ENCODE measurements at places on chromosomes 16 and 17. TPM values are rescaled to one million over a fixed set of nuclear protein-coding genes. Genes with fewer than 3 reads are reported as not detected.

GALK1 gene
- total RNA-seq, result 50.3 TPM

TAT gene
- not detected for total RNA-seq

C17orf67 gene
- total RNA-seq, result 5.0 TPM

SLC38A8 gene
- not detected for total RNA-seq

TM4SF5 gene
- not detected for total RNA-seq

KRTAP17-1 gene
- total RNA-seq, result not detected

DNA sequence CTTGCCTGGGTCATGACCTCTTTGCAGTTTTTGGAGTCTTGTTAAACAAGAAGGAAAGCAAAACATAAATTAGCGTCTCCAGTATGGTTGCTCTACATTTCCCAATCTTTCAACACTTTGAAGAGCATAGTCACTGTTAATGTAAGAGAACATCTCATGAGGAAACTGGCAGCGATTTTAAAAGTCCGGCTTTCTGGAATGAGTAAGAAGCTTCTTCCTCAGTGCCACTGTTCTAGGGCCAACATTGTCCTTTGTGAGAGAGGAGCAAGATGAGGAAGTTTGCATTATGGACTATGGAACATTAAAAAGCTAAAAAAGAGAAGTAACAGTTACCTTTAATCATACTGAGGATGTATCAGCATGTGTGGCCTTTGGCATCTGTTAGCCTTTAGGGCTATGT, 73.1 kb downstream of the WNT3 start:
- H3K27ac ChIP-seq, result no peak overlapping the region
- no peak for DNase-seq

DNA sequence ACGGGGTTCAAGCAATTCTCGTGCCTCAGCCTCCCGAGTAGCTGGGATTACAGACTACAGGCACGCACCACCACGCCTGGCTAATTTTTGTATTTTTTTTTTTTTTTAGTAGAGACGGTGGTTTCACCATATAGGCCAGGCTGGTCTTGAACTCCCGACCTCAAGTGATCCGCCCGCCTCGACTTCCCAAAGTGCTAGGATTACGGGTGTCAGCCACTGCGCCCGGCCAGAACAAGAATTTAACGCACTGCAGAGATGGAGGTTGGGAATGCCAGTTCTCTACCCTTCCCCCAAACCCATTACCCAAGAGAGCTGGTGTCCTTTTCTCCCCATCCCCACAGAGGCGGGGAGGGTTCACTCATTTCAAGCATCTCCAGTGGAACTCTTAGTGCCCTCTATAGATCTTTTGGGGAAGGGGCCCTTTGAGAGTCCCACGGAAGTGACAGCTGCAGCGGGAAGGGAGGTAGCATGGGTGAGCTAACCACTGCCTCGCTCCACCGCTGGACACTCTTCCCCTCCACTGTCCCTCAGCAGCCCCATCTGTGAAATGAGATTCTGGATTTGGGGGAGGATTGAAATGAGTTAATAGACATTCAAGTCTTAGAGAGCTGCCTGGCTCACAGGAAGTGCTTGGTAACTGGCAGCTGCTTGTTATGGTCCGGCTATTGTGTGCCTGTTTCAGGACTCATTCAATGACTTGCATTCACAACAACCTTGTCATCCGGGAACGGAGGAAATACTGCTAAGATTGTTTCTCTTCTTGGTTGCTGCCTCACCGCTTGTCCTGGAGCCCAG, 3.5 kb upstream of the UBALD2 start:
- H3K4me3 ChIP-seq, result peak overlapping the region; percentile 8
- peaks cover 9% of the 10 kb centered on the region for H3K36me3 ChIP-seq
- peak overlapping the region; percentile 85 for H3K27ac ChIP-seq

DNA sequence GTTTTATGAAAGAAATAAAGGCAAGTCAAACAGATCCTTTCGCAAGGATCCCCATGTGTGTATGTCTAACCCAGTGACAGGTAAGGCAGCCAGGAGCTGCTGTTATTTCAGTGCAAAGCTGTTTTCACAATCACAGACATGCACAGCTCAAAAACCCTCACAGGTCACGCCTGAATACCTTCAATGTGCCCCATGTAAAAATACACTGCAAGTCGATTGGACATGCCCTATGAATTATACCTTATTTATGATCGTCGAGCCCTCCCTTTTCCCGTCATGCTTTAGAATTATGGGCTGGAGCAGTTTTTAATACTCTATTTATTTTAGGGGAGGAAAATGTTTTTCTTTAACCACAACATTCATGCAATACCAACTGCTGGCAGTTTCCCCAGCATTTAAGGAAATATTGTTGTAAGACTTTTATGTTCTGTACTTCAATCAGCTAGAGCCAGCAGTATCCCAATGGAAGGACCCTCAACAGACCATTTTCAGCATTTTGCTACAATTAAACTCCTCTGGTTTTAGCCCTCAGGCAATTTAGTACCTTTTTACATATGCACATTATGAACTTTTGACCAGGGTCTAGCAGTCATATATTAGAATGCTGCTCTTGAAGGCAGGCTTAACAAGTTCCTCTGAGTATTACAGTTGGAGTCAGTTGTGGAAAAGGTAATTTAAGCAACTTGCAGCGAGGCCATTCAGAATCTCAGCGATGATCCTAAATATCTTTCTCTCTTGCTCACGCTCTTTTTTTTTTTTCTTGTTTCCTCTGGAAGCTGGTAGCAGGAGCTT, 362.2 kb downstream of the WWOX start:
- no peak overlapping the region for H3K27ac ChIP-seq
- no peak overlapping the region for H3K4me3 ChIP-seq
- no peaks in the 10 kb centered on the region for H3K27me3 ChIP-seq

DNA sequence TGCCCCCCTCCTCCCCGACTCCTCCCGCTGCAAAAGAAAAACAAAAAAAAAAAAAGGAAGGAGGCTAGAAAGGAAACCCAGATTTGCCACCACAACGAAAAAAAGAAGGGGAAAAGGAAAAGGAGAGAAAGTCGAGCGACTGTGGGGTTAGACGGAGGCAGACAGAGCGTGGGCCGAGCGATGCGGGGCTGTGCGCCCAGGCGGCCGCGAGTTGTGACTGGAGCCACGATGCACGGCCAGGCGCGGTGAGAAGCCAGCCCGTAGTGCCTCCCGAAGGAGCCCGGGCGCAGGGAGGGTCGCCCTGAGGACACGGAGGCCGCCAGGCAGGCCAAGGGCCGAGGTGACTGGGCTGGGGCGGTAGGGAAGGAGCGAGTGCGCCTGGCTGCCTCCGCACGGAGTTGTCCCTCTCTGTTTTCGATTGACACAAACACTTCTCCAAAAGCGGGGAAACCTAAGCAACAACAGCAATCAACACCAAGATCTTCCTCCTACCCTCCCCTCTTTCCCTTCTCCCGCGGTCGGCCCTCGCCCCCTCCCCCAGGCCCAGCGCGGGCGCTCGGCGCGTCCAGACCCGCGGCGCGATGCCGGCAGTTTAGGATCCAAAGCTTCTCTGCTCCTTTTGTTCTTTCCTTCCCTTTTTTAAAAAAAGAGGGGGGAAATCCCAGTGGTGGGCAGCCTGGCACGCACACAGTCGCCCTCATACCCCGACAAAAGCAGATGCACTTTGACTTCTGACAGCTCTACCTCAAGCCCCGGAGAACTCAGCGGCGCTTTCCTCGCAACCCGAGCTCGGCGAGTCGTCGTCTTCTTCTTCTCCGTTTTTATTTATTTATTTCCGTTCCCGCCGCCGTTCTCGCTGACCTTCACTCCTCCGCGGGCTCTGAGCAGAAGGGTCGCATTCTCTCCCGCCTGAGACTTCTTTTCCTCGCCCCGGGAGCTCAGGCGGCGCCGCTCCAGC, at the start of gene LHX1:
Gene LHX1 (plus strand): TSS at position 475 of the 958 bp plus-strand sequence. CDS start 723 bp downstream, outside the sequence.
- H3K4me1 ChIP-seq, result peaks cover 71% of the 10 kb centered on the region
- H3K27ac ChIP-seq, result peak within 1 kb of the TSS; percentile 60
- H3K27me3 ChIP-seq, result peaks cover 81% of the 10 kb centered on the region

Data from activated CD4-positive, alpha-beta T cell treated with anti-CD3 and anti-CD28 coated beads for 36 hours (primary cell).